ENCODE measurements at places on chromosomes 7 and 10. TPM values are rescaled to one million over a fixed set of nuclear protein-coding genes. Genes with fewer than 3 reads are reported as not detected.

GRCh38 chr7:97017192-97018125 lies 7.2 kb downstream of the DLX5 start:
- DNase-seq, result no peak

DNA sequence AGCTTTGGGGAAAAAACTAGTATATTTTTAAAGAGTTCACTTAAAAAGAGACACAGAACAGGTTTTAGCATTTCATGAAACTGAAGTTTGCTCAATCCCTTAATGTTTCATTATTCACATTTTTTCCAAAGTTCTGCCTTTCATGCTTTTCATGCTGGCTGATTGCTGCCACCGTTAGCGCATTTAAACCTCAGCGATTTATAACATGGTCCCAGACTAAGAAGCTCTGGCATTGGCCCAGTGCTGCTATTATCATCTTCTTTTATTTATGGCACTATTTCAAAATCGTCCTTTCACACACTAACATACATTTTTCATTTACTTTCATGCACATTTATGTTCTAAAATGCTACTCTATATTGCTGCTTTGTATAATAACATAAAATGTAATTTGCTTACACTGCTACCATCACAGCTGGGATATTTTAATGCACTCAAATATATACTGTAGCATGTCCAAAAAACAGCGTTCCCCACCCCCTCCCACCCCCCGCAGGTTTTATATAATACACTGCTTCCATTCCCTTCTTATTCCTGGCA lies 141.9 kb downstream of the MPP7 start:
- DNase-seq, result no peak

Gene FKBP6
- not detected for total RNA-seq

GRCh38 chr7:3065724-3066143 lies 22.1 kb upstream of the CARD11 start:
- DNase-seq, result no peak

Gene NUP205
- total RNA-seq, result 26.7 TPM

DNA sequence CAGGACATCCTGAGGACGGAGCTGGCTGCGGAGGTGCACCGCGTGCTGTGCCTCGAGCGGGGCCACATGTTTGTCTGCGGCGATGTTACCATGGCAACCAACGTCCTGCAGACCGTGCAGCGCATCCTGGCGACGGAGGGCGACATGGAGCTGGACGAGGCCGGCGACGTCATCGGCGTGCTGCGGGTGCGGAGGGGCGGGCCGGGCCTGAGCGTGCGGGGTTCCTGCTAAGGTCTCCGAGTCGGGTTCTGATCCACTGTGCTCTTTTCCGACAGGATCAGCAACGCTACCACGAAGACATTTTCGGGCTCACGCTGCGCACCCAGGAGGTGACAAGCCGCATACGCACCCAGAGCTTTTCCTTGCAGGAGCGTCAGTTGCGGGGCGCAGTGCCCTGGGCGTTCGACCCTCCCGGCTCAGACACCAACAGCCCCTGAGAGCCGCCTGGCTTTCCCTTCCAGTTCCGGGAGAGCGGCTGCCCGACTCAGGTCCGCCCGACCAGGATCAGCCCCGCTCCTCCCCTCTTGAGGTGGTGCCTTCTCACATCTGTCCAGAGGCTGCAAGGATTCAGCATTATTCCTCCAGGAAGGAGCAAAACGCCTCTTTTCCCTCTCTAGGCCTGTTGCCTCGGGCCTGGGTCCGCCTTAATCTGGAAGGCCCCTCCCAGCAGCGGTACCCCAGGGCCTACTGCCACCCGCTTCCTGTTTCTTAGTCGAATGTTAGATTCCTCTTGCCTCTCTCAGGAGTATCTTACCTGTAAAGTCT lies 10.4 kb downstream of the ATG9B start:
- DNase-seq, result no peak

DNA sequence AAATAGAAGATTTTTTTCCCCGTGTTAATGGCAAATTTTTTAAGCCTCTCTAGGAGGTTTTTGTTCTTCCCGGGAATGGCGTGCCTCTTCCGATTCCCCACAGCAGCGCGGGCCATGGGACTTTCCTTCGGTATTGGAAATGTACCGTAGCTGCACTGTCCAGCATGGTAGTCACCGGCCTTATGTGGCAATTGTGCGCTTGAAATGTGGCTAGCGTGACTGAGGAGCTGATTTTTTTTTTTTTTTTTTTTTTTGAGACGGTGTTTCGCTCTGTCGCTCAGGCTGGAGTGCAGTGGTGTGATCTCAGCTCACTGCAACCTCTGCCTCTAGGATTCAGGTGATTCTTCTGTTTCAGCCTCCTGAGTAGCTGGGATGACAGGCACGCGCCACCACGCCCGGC lies 938 bp upstream of the TCTN3 start:
- no peak for DNase-seq
